ENCODE measurements at places on chromosomes 5 and 9. TPM values are rescaled to one million over a fixed set of nuclear protein-coding genes. Genes with fewer than 3 reads are reported as not detected.

GRCh38 chr9:28984016-28984415, 1410.7 kb upstream of the C9orf72 start:
- no peak for DNase-seq

- DNase-seq: no peak
Measured at GRCh38 chr9:135773530-135774238, 71.7 kb downstream of the KCNT1 start.

PNPLA7 gene
- total RNA-seq: 27.2 TPM

DNA sequence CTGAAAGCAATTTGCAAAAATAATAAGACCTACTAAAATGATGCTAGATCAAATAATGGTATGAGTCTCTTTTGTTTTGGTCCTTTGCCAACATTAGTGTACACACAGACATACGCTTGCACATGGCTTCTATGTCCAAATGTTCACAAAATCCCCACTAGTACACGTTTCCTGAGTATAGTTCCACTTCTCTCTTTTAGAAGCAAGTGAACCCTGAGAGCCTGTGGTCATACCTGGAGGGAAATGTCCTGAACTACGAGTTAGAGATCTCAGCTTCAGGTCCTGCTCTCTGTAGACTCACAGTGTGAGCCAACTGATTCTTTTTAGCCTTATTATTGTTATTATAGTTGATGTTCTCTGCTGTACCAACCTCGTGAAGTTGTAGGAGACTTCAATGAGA, 47.3 kb upstream of the ACTBL2 start:
- no peak for DNase-seq

ENC1 gene
- total RNA-seq: 14.0 TPM

SHISAL2B gene
- not detected for total RNA-seq

ZNF483 gene
- 0.55 TPM for total RNA-seq

DNA sequence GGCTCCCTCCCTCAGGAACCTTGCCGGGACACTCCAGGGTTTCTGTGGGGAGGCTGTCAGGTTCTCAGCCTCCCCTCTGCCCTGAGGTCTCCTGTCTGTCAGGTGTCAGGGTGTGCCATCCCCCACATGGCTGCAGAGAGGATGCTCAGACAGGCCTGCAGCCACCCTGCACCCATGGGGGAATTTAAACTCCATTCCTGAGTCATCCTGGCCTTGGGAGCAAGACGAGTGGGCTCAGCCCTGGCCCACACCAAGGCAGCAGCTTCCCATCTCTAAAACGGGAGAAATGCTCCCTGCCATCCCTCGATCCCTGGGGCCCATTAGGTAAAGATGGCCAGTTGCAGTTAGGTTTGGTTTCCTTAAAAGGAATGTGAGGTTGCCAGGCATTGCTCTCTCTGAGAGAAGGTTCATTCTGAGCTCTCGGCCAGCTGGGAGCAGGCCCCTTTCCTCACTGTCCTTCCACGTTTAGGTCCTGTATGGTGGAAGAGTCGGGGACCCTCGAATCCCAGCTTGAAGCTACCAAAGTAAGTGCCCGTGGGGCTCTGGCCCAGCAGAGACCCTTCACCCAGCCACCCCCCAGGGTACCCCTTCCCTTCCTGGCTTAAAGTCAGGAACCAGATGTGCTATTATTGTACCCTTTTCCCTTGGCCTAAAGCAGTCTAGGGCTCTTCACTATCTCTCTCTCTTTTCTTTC, 26.6 kb downstream of the DYNC2I2 start:
- no peak for DNase-seq

GRCh38 chr9:746661-747434, 94.6 kb upstream of the DMRT1 start:
- DNase-seq: no peak

DNA sequence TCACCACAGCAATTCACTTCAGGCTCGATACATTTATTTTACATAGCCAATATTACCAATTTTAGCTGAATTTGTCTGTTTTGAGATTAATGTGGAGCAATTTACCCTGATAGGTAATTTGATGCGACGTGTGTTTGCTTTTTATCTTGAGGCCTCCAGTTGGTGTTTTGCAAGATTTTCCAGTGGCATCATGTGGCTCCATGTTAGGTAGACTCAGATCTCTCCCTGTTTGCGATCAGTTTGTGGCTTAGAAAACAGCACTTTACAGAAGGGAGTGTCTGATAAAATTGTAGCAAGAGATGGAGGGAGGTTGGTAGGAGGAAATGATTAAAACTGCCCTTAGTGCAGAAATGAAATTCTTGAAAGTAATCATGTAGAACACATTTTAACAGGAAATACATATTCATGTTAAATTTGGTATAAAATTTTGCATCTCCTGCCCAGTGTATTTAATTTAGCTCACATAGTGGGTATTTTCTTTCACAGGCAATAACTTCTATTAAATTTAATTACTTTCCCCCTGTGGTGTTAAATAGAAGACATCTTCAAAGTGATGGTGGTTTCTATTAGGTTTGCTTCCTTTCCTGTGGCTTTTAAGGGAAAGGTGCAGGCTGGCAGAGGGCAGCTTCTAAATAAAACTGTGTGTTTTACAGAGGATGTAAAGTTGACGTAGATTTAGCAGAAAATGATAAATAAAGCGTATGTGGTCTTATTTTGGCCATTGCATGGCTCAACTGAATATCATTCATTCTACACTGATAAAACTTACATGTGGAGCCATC, 135.8 kb downstream of the KDM4C start:
- no peak for DNase-seq

DNA sequence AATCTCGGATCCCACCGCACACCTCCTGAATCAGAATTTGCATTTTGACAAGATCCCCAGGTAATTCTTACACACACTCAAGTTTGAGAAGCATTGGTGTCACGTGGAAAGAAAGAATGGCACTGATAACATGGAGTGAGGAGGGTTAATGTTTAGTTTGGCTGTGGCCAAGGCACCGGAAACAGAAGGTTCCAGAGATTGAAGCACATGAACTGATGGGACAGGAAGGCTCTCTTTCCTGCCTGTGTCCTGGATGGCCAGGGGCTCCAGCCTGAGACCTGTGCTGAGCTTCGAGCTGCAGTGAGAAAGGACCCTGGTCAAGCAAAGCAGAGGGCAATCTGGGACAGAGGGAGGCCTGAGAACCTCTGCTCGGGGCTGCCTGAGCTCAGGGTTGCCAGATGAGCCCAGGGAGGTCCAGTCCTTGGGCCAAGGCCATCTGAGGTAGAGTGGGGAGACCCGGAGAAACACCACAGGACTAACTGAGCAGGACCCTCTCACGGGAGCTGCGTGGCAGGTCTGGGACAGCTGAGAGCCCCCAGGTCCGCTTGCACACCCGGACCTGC, 27.3 kb downstream of the AFAP1L1 start:
- no peak for DNase-seq

DNA sequence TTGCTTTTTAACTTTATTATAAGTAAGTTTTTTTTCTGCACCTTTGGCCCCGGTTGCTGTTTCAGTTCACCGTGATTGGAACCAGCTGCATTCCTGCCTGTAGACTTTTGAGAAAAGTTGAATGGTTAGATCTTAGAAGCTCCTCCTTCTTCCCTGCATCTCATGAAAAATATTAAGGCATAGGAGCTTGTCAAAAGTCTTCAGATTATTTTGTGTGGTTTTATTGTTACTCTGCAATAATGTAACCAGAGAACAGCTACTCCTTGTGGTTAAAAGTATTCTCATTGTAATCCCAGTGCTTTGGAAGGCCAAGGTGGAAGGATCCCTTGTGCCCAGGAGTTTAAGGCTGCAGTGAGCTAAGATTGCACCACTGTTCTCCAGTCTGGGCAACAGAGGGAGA, 3.3 kb upstream of the SLC2A8 start:
- DNase-seq: no peak

IRX4 gene
- 58.3 TPM for total RNA-seq

- no peak for DNase-seq
Measured at GRCh38 chr5:36417221-36417620, 115.5 kb upstream of the RANBP3L start.

HDAC3 gene
- 50.3 TPM for total RNA-seq

FGF18 gene
- not detected for total RNA-seq

DNA sequence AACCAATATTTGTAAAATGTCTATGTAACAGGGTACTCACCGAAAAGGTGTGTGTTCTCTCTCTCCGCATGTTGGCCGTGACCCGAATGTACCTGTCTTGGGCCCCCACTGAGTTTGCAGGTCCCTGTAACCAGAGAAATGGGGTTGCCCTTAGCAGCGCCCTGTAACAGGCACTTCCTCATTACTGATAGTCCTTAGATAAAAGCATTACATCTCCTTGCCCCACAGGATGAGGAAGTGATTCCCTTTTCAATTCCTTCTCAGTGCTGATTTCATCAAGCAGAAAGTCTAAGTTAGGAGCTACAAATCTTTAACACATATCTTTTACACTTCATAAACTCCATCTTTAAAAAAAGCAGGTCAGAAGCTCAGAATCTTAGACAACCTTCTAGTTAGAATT, 15.2 kb upstream of the HMHB1 start:
- no peak for DNase-seq

DNA sequence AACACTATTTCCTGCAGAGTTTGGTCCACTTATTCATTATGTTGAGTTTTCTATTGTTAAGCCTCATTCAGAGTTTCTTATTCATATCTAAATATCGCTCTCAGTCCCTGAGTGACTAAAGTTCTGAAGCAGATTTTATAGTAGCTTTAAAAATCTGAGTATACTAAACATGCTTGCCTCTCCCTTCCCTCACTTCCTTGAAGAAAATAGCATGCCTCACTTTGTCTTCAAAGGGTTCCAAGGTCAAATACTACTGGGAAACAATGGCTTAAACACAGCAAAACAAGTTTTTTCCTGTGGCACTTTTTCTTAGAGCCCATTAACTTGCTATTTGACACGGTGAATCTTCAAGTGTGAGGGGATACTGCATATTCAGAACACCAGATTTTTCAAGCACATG, 41.1 kb upstream of the DAB2 start:
- no peak for DNase-seq

DNA sequence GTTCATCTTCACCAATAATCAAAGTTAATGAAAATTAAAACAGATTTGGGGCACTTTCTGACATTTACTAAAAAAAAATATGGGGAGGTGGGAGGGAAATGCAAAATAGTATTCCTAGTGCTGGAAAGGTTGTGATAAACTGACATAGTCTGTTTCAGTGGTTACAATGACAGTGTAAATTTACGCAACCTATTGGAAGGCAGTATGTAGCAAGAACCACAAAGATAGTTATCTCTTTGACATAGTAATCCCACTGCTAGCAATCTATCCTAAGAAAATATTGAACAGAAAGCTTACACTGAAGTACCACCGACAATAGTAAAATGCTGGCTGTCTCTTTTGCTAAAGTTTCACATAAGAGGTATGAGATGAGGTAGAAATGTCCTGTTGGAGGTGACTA, 15.1 kb upstream of the EPB41L4B start:
- DNase-seq: no peak

TSSK1B gene
- total RNA-seq: 0.54 TPM

MRPS27 gene
- 32.8 TPM for total RNA-seq
